Neural progenitor cell (in vitro differentiated cells): ENCODE measurements at places on chromosomes 13 and 19.
A peak's percentile ranks its signal among the peaks of the same experiment; 100 is the strongest.

- no peak for DNase-seq
These were observed 89.7 kb downstream of the RAB20 start for GRCh38 chr13:110471833-110472162.

DNA sequence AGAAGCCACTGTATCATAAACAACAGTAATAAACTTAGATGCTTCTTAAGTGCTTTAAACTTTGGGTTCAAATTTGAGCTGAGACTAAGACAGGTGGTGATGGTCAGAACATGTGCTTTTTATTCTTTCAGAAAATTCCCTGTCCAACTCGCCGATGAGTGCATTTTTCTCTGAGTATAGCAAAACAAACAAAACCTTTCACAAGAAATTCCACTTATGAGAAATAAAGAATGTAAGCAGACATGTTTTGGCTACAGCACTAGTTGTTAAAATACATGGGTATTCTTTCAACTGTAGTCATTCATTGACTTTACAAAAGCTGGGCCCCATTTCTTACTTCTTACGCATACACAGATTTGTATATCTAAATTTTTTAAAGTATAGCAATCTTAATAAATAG, 125.6 kb downstream of the SPRY2 start:
- DNase-seq: no peak

- no peak for DNase-seq
These were observed 20.5 kb upstream of the ARL11 start for GRCh38 chr13:49607761-49608160.

GRCh38 chr13:88000787-88001186, 329.6 kb downstream of the SLITRK5 start:
- peak; percentile 30 for DNase-seq

GRCh38 chr13:100269837-100270236, 180.9 kb downstream of the PCCA start:
- no peak for DNase-seq

DNA sequence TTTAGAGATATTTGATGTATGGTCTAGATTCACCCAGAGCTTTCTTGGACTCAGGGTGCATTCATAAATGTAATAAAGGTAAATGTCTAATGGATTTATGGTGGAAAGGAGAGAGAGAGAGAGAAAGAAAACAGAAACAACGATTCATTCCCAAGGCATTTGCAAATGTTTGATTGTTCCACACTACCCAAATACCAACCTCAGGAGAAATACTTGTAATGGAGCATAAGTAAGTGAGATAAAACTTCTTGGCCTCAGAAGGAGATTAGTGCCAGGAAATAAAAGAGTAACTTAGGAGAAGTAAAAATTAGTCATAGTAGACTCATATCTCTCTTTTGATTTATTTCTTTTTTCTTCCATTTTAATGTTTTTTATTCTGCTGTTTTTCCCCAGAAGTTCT, 40.6 kb upstream of the DGKH start:
- DNase-seq: no peak
